NCI-H774 (cell line): ENCODE measurements at places on chromosomes 5 and 9.

- no peak for DNase-seq
Observed at GRCh38 chr5:142069606-142070399, 38.8 kb upstream of the NDFIP1 start.

- DNase-seq, result peak; percentile 60
Observed at GRCh38 chr9:121075251-121076036, 689 bp downstream of the CNTRL start.

DNA sequence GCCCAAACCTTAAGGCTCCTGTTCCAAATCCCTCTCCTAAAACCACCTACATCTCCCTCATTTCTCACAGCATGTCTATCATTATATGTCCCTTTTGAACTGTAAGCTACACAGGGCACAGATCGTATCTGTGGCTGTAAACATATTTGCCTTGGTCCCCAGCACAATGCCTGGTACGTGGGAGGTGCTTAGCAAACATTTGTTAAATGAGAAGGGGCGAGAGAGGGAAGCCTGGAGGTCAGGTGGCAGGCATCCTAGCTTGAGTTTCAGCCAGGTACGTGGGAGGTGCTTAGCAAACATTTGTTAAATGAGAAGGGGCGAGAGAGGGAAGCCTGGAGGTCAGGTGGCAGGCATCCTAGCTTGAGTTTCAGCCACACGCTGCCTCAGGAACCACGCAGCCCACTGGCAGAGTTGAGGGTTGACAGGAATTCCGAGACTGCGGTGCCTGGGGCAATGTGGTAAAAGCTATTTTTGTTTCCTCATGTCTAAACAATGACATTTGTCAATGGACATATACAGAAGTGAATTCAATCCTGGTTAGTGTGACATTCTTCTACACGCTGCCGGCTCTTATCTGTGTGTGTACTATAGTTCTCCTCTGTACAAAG, 113.6 kb downstream of the EFNA5 start:
- DNase-seq, result no peak

DNA sequence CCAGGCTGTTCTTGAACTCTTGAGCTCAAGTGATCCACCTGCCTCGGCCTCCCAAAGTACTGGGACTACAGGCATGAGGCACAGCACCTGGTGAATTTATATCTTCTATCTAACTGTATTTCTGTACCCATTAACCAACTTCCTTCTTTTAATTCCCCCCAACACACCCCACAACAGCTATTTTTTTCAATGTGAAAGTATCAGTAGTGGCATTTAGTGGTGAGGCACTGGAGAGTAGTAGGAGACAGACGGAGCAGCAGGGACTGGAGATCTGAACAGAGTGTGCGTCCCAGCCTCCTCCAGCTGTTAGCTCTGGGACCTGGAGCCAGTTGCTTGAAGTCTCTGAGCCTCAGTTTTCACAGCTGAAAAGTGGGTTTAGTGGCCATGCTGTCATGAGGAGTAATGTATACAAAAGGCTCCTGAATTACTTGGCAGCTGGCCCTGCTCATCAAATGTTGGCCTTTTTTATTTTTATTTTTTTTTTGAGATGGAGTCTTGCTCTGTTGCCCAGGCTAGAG, 11.0 kb upstream of the EEIG1 start:
- DNase-seq, result no peak

DNA sequence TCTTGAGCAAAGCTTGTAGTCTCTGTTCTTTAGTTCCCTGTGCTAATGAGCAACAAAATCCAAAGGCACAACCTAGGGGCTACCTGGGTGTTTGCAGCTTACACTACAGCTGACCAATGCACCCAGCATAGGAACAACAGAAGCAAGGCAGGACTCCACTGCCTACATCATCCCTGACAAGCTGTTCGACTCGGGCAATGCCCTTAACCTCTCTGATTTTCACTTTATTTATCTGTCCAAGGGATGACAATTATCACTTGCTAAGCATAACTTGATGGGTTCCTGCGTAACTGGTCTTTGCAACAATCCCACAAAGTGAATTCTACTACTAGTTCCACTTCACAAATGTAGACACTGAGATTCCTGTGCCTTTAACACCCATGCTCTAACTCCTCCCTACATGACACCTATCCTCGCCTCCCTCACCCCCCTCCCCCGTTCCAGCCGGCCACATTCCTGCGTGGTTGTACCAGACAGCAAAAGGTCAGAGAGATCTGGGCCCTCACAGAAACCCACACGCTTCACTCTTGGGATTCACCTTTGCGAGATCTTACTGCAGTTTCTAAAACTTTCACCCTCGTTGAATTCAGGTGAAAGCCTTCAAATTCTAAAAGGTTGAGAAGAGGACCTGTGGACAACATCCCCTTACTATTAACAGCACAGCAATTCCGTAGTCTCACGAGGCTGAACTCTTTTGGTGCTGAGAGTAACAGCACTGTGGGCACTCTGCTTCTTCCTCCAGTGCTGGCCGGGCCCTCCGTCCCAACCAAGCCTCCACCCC, 995 bp downstream of the IPPK start:
- DNase-seq, result no peak

GRCh38 chr9:105984714-105985113, 290.4 kb downstream of the TMEM38B start:
- no peak for DNase-seq

DNA sequence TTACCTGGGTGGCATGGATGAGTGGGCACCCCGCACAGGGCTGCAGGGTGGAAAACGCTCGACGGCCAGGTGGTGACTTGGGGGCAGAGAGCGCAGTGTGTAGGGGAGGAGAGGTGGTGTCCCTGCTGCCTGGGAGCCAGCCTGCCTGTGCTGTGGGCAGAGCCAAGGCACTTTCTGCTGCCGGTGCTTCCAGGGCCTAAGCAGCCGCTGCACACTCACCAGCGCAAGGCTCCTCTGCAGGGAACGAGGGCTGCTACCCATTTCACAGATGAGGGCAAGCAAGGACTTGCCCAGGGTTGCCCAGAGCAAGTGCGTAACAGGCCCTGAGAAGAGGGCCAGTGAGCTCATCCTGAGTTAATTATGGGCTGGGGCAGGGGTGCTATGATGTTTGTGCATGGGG, 62.5 kb downstream of the CRB2 start:
- DNase-seq, result no peak

- DNase-seq, result no peak
Observed at GRCh38 chr9:93308676-93309075, 124.7 kb downstream of the WNK2 start.

- no peak for DNase-seq
Observed at GRCh38 chr5:150295172-150295634, 5.6 kb upstream of the CAMK2A start.

- no peak for DNase-seq
Observed at GRCh38 chr5:141603923-141604717, 14.7 kb downstream of the DIAPH1 start.

DNA sequence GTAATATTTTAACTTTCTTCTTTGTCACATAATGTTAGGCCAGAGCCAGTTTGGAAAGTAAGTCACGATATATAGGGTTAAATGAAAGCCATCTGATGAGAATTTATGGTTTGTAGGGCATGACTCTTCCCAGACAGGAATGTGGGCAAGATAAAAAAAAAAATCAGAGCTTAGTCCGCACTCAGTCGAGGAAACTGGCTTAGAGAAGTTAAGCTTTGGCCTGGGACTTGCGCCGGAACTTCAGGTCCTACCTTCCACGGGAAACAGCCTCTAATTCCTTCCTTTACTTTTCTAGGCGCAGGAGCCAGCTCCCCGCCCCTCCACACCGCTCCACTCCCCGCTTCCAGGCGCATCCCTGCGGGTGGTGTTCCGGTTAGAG, 475 bp downstream of the DDX31 start:
- no peak for DNase-seq

- no peak for DNase-seq
Observed at GRCh38 chr5:39426051-39426745, 1.4 kb upstream of the DAB2 start.

DNA sequence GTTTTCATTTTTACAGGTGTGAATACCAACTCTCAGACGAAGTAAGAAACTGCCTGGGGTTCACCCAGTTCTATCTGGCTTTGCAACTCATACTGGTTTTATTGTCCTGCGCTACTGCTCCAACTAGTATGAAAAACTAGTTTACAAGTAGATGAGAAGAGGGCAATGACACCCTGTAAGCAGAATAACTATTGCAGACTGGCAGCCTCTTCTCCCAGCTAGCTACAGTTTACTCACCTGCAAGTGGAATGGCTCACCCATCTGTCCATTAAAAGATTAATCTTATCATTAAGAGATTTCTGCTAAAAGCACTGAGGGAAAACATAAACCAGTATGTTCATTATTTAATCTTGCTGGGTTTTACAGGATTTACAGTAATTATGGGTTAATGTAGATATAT, 113.4 kb downstream of the FRMD3 start:
- DNase-seq, result no peak

DNA sequence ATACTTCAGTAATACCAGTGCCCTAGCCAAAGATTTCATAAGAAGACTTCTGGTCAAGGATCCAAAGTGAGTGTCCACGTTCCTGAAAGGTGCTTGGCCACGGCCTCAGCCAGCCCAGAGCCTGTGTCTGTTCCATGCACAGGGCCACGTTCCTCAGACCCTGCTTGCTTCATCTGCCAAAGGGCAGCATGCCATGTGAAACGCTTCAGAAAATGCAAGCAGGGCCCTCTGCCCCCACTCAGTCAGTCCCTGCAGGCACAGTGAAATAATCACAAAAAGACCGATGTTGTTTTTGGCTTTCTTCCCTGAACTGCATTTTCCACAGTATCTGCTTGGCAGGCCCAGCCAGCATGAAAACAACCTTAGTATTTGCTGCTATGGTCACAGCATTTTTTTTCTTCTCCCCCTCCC, 85.5 kb upstream of the CTSL start:
- DNase-seq, result peak; percentile 23

DNA sequence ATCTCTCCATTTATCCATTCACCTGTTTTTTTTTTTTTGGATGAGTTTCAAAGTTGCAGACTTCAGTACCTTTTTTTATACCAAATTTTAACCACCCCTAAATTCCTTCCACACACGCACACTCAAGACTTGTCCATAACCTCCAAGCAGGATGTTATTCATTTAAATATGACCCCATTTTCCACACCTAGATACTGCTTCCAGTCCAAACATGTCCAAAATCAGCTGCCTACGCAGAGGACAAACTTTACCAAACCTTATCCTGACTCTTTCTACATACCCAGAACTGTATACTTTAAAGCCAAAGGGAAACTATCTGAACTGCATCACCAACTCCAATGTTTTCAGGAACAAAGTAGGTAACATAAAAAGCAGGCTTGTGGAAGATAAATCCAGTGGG, 36.0 kb upstream of the FYB1 start:
- no peak for DNase-seq

GRCh38 chr5:95280401-95281095, 4.3 kb downstream of the MCTP1 start:
- no peak for DNase-seq

GRCh38 chr5:135191084-135191826, 157.2 kb upstream of the PITX1 start:
- peak; percentile 83 for DNase-seq

DNA sequence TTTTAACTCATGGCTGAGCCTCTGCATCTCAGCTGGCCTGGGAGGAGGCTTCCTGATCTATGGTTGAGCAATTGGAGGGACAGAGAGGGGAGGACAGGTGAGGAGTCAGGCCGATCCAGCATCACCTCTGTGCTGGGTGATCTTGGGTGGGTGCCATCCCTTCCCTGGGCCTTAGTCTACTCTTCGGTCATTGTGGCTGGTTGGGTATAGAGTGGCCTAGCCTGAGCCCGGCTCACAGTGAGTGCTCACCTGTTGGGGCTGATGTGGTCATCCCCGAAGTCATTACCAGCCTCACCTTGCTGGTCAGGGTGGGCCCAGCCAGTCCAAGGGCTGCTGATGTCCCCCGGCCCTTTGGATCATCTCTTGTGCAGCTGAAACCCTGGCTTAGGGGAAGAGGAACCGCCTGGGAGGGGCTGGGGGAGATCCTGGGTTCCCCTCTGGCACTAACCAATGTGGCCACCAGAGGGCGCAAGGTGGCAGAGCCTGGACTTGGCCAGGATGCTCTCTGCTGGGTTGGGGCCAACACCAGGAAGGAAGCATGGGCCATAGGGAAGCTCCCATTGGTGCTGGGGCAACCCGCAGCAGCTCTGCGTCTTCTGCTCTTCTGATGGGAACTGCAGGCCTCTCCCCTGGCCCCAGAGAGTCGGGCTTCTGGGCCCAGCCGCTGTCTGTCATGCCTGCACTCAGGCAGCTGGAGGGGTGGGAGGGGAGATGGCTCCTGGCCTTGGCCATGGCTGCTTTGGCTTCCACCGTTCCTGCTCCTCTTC, 17.3 kb upstream of the ODF2 start:
- peak; percentile 87 for DNase-seq

- DNase-seq, result no peak
Observed at GRCh38 chr9:8282535-8282934, 483.0 kb upstream of the DMAC1 start.

DNA sequence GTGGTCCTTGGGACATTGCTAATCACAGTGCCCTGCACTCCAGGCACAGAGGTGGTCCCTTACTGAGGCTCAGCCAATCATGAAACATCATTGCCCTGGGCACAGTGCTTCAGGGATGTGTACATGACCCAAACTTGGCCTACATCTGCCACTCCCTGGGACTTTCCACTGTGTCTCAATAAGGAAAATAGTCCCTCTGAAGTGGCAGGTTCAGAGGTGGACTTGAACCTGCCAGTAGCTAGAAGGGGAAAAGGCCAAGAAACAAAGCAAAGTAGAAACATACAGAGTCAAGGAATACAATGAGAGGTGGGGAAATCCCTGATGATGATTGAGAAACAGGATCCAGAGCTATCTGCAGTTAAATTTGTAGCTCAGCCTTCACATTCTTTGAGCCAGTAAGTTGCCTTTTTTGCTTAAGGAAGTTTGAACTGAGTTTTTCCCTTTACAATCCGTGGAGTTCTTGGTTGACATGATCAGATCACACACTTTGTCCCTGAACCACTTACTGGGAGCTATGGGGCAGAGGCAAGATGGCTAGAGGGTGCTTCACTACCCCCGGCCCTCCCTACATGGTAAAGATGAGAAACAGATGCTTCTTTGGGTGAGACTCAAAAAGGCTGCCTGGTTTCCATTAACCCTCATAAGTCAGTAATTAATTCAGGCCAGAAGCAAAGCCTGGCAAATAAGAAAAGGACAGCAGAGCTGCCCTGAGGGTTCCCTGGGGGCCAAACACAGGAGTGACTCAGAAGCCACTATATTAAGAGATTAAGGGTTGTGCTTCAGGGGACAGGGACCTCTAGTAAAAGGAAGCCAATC, 57.6 kb downstream of the SH3TC2 start:
- DNase-seq, result no peak

- DNase-seq, result no peak
Observed at GRCh38 chr5:159184858-159185381, 24.4 kb downstream of the RNF145 start.

DNA sequence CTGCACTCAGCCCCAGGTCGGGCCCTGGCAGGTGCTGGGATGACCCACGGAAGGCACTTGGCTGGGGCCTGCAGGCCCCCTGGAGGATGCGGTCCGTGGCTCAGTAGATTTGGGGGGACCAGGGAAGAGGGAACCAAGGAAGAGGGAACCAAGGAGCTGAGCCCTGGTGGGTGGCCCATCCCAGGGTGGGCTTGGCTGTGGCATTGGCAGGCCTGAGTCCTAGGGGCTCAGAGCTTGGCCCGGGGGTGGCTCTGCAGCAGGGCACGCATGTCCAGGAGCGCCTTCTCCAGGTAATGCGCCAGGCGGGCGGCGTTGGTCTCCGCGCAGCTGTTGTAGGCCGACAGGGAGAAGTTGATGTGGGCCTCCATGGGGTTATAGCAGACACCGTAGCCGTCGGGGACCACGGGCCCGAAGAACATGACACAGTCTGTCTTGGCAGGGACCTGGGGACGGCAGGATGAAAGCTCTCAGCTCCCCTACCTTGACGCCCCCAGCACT, 14.3 kb downstream of the DOLPP1 start:
- DNase-seq, result no peak
